ENCODE measurements at places on chromosomes 2 and 18.
A peak's percentile ranks its signal among the peaks of the same experiment; 100 is the strongest.

- DNase-seq, result peak; percentile 33
Measured at GRCh38 chr2:101704046-101704466, 6.5 kb downstream of the MAP4K4 start.

GRCh38 chr2:239271882-239272281, 128.9 kb downstream of the HDAC4 start:
- no peak for DNase-seq

GRCh38 chr2:191696001-191696400, 18.1 kb downstream of the NABP1 start:
- DNase-seq, result no peak

GRCh38 chr2:44548221-44549098, 186.7 kb downstream of the CAMKMT start:
- no peak for DNase-seq

DNA sequence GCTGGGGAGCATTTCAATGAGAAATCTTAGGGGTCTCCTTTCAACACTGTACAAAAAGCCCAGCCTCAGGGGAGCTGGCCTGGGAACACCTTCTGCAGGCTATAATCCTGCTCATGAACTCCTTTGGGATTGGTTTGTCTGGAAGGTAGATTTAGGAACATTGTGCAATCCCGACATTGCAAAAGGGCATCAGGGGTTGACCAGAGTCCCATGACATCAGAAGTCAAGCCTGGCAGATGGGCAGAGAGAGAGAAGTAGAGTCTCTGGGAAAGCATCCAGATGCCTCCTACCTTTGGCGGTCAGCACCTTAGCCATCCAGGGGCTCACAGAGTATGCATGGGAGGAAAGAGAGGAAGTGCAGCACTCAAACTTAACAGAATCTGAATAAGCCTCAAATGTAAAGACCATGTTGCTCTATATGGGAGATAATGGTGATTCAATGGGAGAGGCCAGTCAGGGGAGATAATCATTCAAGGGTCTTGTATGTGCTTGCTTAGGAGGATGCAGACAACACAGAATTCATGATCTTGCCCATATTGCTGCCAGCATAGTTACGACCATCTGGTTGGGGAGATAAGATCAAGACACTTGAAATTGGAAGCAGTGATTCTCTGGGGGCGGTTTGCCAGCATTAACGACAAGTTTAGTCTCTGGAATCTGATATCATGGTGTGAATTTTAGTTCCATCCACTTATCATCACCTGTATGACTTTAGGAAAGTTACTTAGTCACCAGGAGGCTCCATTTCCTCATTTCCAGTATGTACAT, 58.3 kb upstream of the UPP2 start:
- no peak for DNase-seq

DNA sequence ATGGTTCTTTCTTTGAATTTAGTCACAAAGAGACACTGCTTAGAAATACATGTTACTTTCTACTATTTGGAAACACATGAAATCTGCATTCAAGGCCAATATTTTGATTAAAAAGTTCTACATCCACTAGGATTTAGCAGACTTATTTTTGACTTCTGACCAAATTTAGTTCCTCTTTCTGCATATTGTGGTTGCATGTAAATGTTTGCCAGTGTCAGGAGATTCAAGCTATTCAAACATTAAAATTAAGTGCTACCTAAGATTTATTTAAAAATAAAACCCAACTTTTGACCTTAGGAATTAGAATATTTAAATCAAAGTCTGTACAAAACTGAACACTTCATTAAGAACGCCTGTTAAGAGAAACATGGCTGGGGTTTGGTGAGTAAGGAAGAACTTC, 891.1 kb downstream of the CPS1 start:
- DNase-seq, result no peak

DNA sequence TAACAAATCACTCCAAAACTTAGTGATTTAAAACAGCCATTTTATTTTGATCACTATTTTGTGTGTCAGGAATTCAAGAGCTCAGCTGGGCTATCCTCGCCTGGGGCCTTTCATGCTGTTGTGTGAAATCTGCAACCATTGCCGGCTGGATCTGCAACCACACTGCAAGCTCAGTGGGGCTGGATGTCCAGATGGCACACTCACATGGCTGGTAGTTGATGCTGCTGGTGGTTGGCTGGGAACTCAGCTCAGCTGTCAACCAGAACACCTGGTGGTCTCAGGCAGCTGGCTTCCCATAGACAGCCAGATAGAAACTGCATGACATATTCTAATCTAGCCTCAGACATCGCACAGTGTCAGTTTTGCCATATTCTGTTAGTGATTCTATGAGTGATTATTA, 30.6 kb upstream of the AP1S3 start:
- DNase-seq, result no peak

DNA sequence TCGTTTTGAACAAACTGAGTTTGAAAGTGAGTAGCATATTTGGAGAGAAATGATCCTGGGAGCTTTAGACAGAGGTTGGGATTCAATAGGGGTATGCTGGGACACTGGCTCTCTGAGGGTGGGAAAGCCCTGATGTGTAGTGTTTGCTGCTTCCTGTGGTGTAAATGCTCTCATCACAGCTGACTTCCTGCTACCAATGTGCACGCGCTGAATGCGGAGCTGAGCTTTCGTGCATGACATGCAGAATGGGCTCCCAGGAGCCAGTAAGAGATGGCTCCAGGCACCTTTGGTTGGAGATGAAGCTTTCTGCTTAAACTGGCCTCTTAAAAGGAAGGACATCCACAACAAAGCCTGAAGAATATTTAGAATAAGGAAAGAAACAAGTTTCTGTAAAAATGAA, 224.1 kb upstream of the CCDC150 start:
- peak; percentile 14 for DNase-seq

- DNase-seq, result no peak
Measured at GRCh38 chr2:146818122-146818521, 1026.7 kb upstream of the ACVR2A start.

- no peak for DNase-seq
Measured at GRCh38 chr18:7775843-7776242, 208.7 kb downstream of the PTPRM start.

DNA sequence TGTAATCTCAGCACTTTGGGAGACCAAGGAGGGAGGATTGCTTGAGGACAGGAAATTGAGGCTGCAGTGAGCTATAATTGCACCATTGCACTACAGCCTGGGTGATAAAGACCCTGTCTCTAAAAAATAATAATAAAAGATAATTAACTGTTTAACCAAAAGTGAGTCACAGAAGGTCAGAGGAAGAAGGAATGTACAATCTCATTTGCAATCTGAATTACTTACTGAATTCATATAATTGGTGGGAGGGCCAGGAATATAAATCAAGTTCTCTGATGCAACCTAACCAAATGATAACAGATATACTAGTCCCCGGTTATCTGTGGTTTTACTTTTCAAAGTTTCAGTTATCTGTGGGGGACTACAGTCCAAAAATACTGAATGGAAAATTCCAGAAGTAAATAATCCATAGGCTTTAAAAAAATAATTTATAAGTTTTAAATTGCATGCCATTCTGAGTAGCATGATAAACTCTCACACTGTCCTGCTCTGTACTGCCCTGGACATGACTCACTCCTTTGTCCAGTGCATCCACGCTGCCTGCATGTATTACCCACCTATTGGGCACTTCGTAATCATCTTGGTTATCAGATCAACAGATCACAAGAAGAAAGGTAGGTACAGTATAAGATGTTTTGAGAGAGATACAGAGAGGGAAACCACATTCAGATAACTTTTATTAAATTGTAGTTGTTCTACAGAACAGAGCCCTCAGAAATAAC, 12.8 kb upstream of the MATN3 start:
- no peak for DNase-seq

- no peak for DNase-seq
Measured at GRCh38 chr2:230234122-230234722, 8.7 kb downstream of the SP140 start.

DNA sequence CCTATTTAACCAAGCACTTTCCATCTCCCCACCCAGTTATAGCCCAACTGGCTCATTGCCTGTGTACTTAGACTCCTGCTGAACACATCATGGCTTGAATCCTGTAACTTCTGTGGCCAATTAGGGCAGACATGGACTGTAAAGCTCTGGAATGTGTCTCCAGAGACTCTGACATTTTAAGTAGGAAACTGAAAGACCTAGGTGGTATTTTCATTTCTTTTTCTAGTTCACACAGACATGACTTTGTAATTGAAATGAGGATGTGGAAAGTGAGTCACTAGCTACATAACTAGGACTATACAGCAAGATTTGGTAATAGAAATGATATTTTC, 12.2 kb downstream of the DOK1 start:
- DNase-seq, result no peak

DNA sequence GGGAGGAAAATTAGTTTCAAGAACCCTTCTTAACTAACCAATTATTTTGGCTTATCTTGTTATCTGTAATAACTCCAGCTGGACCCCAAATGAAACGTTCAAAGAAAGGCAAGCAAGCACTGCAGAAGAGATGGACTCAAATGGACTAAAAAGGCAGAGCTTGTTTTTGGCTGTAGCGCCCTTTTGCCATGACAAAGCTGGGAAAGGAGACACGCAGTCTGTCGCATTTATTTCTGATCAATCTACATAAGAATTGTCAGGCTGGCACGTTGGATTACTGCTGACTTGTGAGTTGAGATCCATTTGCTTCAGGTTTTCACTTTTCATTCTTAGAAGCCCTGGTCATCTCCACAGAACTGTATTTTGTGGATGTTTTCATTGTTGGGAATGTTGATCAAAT, 402.9 kb downstream of the TMEM182 start:
- DNase-seq, result no peak

GRCh38 chr2:205730191-205730590, 47.9 kb downstream of the NRP2 start:
- DNase-seq, result no peak

DNA sequence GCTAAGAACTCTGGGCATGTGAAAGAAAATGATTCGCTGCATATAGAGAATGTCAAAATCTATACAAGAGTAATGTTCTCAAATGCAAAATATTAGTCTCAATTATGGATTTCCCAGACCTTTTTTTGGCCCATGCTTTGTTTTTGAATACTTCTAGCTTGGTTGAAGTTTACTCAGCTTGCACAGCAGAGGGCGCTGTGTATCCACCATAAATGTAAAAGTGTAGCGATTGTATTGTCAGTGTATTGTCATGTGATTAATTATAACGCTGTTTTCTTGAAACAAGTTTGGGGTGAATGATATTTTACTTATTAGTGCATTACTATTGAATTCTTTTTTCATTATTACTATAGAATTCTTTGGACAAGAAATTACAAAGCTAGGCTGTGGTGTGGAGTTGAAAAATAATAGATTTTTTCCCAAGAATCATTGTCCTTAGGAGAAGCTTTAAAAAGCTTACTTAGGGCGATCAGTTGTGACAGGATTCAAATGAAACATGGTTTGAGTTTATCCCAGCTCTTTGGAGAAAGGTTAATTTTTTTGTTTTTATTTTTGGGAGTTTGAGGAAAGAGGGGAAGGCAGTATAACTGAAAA, 98.3 kb downstream of the PIK3C3 start:
- peak; percentile 71 for DNase-seq

- DNase-seq, result no peak
Measured at GRCh38 chr2:47079515-47080412, 75.3 kb downstream of the STPG4 start.

GRCh38 chr2:132909427-132909826, 239.4 kb upstream of the LYPD1 start:
- DNase-seq, result no peak
